CD4-positive, alpha-beta memory T cell (primary cell): ENCODE measurements at places on chromosomes 5 and 9. TPM values are rescaled to one million over a fixed set of nuclear protein-coding genes. Genes with fewer than 3 reads are reported as not detected.

Gene IFNB1
- total RNA-seq = not detected

Gene FGF1
- not detected for total RNA-seq

Gene PCDHB3
- total RNA-seq = not detected

Gene FSTL4
- total RNA-seq = not detected

Gene DMRT3
- not detected for total RNA-seq

Gene FAM169A
- total RNA-seq = 16.8 TPM

Gene AJM1
- total RNA-seq = 2.8 TPM

Gene CDH9
- not detected for total RNA-seq

Gene FAM114A2
- 39.0 TPM for total RNA-seq
